ENCODE measurements at places on chromosomes 7 and 10.

DNA sequence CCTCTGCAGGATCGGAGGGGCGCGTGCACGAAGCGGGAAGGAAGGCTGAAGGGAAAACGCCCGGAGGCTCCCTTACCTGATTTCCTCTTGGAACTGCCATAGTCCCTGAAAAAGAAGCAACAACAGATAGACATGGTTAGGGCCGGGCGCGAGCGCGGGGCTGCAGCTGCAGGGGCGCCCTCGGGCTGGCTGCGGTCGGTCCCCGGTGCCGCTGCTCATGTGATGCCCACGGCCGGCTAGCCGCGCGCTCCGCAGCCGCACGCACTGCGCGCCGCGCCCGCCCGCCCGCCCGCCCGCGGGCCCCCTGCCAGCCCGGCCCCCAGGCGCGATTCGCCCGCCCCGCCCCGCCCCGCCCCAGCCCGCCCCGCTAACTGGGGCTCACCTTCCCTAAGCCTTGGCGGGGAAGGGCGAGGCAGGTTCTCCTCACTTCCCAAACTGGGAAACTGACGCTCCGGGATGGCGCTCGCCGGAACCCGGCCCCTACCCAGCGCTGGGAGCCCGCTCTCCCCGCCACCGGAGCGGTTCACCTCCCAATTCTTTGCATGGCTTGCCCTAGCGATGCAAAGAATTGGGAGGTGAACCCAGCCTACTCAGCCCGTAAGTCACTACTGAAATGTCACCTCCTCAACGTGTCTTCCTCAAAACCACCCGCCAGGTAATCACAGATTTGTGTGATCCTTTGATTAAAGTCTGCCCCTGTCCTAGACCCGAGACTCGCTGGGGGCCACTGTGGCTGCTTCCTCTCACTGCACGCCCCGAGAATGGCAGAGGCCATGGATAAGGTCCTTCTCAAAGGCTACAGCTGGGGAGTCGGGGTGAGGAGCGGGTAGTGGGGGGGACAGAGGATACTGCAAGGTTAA lies 162.2 kb downstream of the SH3PXD2A start:
- DNase-seq, result no peak

- DNase-seq, result no peak
Observed at GRCh38 chr10:96305019-96305418, 785 bp downstream of the DNTT start.

- no peak for DNase-seq
Observed at GRCh38 chr7:158228131-158228530, 359.5 kb downstream of the PTPRN2 start.

GRCh38 chr7:74061840-74062539 lies 21.6 kb upstream of the LIMK1 start:
- DNase-seq, result peak; percentile 96
